ENCODE measurements at places on chromosomes 12 and 14. TPM values are rescaled to one million over a fixed set of nuclear protein-coding genes. Genes with fewer than 3 reads are reported as not detected.

Gene POLR3B
- 3.9 TPM for total RNA-seq

Gene KRT4
- total RNA-seq, result not detected

Gene COX6A1
- 633 TPM for total RNA-seq

Gene GPRC5A
- total RNA-seq, result 2.4 TPM

Gene IL31
- not detected for total RNA-seq

Gene SERPINA12
- not detected for total RNA-seq

Gene CYP27B1
- not detected for total RNA-seq

Data from sigmoid colon (tissue), 7 donors.